ENCODE measurements at places on chromosomes 13 and 19.

GRCh38 chr13:49206641-49207040 is 13.5 kb upstream of the MLNR start:
- DNase-seq, result no peak

DNA sequence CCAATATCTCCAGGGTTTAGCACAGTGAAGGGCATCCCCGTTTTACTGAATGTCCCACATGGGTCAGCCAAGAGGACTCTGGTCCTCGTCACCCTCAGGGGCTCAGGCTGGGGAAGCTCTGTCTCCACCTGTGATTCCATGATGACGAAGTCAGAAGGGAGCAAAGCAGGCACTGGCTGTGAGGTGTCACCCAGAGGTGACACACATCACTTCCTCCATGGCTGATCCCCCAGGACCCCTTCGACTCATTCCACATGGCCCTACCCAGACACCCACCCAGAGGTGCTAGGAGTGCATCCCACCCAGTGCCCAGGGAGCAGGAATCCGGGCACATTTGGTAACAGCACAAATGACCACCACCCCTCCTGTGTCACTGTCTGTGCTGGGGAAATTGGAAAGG is 145.2 kb upstream of the VSTM2B start:
- no peak for DNase-seq

DNA sequence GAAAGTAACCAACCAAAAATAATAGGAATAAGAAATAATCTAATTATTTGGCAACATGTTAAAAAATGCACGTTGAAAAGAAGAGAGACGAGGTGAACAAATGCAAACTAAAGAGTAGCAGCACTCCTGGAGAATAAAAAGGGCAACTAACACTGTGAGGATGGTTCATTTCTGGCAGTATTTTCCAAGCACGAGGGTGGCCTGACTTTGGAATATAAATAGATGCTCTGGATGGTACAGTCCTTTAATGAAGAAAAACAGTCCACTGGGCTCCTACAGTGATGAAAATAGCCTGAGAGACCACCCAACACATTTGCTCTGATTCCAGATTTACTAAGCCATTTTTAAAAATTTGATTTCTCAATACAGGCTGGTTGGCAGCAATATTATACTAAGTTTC is 17.7 kb upstream of the KLF12 start:
- DNase-seq, result no peak

- no peak for DNase-seq
Measured at GRCh38 chr19:8629184-8629583, 1.2 kb upstream of the NFILZ start.

GRCh38 chr19:19551853-19552192 is 13.8 kb downstream of the CILP2 start:
- no peak for DNase-seq

DNA sequence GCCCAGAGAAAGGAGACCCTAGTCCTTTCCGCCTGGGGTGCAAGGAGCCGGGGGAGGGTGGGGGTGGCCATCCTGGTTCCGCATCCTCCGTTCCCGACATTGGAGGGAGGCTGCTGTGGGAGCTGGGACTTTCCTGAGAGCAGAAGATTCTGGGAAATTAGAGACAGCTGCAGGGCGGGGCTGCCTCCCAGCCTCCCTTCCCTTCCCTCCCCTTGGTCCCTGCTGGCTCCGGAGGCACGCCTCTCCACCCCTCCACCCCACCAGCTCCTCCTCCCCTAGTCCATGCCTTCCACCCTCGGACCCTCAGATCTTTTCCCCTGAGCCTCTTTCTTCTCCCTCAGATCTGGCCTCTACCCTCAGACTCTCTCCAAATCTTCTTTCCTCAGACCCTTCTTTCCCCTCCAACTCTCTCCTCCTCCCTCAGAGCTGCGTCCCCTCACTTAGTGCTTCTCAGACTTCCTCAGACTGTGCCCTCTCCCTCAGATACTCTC is 3.1 kb upstream of the BCL3 start:
- no peak for DNase-seq

GRCh38 chr19:2426611-2427428 is 566 bp downstream of the TIMM13 start:
- DNase-seq, result peak; percentile 18

- no peak for DNase-seq
Measured at GRCh38 chr13:38366954-38367645, 17.4 kb downstream of the UFM1 start.

GRCh38 chr13:93227878-93228642 is 1.5 kb downstream of the GPC6 start:
- no peak for DNase-seq

DNA sequence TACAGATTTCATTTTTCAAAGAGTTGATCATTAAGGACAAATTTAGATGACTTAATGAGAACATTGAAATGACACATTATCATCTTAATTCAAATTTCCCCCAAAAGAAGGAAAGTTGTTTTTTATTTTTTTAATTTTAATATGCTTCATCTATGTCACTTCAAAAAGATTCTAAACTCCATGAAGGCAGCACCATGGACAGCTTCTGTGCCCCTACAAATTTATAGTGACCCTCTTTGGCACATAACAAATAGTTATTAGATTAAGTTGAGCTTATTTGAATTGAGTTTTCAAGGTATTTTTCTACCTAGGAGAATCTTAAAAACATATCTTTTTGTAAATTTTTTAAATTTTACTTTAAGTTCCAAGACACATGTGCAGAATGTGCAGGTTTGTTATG is 198.6 kb downstream of the DCT start:
- no peak for DNase-seq

- no peak for DNase-seq
Measured at GRCh38 chr13:28754698-28755545, 36.2 kb upstream of the SLC46A3 start.

DNA sequence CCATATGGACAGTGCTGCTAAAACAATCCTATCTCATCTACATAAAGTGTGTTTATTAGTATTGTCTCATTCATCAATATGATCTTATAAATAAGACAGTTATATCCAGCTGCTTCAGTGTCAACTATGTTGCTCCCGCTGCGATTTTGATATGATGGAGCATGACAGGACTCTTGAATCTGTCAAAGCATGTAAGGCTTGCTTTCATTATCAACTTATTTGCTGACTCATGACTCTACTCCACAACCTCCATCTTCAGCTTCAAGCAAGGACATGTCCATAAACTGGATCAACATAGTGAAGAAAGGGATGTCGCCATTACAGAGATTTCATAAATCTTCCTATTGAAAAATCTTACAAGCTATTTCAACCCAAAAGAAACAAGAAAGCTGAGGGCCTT is 2812.6 kb downstream of the PCDH9 start:
- DNase-seq, result no peak

DNA sequence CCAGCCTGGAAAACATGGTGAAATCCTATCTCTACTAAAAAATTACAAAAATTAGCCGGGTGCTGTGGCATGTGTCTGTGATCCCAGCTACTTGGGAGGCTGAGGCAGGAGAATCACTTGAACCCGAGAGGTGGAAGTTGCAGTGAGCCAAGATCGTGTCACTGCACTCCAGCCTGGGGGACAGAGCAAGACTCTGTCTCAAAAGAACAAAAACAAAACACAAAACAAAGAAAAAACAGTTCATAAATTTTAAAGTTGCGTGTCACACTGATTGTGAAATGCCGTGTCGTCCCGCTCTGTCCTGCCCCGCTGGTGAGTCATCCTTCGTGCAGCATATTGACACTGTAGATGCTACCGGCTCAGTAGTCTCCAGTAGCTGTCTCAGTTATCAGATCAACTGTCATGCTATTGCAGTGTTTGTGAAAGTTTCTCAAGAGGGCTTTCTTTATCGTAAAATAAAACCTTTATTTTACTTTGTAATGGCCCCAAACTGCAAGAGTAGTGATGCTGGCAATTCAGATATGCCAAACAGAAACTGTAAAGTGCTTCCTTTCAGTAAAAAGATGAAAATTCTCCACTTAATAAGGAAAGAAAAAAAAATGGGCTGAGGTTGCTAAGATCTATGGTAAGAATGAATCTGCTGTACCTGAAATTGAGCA is 36.4 kb upstream of the IGFL1 start:
- DNase-seq, result peak; percentile 22

DNA sequence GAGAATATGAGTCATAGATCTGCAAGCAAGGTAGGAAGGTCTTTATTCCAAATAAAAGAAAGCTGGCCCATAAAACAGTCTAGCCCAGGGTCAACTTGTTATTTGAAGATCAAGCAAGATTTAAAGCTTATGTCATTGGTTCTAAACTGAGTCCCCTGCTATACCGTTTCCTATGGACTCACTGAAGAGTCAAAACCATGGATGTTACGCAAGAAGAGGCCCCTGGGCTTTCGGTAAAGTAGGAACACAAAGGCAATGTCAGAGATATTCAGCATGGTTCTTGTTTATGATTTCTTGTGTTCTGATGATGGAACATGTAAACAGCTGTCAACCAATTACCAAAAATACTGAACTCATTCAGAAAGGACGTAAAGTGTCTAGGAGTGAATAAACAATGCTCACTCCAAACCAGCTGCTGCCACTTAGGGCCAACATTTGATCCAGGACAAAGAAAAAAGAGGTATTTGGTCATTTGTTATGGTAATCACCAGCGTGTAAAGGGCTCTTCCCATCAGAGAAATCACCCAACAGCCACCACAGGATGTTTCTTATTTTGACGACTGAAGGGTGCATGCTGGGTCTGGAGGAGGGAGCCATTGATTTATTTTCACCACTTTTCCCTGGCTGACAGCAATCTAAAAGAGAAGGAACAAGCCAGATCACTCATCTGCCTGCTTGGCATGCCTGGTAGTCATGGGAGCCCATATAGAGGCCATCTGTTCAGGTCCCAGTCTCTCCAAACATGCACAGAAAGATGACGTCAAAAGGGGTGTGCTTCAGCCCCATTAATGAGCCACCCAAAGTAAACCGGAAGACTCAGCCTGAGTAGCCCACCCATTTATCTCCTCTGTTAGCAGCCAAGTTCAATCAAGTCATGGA is 68.3 kb downstream of the FGF14 start:
- DNase-seq, result no peak

GRCh38 chr13:23851106-23851505 is 38.1 kb downstream of the MIPEP start:
- DNase-seq, result no peak

DNA sequence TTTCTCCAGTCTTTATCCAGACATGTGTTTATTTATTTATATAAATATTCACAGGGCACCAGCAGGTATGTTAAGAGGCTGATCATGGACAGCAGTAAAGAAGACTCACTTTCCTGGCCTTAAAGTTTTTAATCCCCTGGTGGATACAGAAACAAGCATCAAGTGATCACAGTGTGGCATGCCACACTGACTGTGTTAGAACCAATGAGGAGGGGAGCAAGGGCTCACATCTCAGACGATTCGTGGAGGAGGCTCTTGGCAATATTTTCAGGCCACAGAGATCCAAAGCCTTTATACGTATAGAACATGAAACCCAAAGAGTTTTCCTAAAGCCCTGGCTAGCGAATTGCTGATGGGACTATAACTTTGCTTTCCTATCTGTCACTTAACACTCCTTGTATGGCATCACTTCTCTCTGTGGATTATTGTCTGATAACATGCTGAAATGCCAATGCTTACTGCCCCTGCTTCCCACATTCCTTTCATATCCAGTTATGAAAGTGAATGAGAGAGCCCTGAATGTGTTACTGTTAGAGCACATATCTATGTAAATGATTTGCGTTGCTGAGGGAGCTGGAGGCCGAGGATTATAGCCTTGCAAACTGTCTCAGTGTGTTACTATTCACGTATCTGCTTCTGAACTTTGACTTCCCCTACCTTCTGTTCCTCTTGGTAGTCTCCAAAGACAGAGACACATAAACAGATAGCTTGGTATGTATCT is 37.6 kb downstream of the POLR1D start:
- DNase-seq, result no peak

GRCh38 chr13:59112221-59112718 is 1051.5 kb downstream of the DIAPH3 start:
- DNase-seq, result no peak

GRCh38 chr13:28955264-28955966 is 135.3 kb downstream of the MTUS2 start:
- no peak for DNase-seq

DNA sequence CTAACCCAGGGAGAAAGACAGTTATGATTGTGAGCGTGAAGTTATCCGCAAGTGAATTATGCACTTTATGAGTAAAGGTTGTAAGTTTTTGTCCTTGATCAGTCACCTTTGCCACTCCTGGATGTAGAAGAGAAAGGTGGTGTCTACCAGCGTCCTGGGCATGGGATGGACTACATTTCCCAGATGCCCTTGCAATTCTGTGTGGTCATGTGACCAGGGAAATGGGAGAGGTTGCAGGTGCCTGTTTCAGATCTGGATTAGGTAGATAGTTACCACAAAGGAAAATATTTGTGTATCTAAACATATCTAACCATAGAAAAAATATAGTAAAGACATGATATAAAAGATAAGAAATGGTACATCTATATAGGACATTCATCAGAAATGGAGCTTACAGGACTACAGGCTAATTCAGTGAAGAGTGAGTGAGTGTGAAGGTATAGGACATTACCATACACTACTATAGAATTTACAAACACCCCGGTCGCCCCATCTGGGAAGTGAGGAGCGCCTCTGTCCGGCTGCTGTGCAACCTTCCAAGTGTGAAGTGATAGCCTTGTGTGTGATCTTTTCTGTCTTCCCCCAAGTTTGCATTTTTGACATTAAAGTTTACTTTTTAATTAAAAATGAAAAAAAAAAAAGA is 51.6 kb upstream of the CACNA1A start:
- no peak for DNase-seq

DNA sequence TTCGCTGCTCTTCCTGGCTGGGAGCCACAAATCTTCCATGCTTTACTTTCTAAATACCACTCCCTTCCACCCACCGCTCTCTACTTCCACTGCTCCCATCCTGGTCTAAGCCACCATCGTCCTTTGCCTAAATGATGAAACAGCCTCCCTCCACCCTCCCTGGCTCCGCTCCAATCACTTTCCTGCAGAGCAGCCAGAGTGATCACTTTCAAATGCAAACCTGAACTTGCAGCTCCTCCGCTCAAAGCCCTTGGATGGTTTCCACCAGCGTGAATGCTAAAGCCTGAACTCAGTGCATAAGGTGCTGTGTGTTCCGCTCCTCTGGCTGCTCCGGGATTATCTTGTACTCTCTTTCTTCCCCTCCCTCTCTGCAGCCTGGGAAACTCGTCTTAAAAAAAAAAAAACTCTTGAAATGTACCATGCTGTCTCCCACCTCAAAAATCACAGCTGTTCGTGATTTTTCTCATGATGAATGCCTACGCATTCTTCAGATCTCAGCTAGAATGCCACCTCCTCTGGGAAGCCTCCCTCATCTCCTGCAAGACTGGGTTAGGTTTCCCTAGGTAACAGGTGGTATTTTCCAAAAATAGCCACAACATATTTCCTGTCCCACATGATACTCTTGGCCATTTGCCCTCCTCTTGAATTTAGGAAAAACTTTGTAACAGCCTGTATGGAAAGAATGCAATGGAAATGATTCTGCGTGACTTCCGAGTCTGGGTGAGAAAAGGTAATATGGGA is 3.7 kb upstream of the SIN3B start:
- no peak for DNase-seq

All from stimulated activated CD8-positive, alpha-beta memory T cell treated with anti-CD3 and anti-CD28 coated beads, Interleukin-15, amount 100 ng/mL, for 48 hours (primary cell).